ENCODE measurements at places on chromosomes 6 and 20.

GRCh38 chr20:5078399-5078958 lies 41.3 kb downstream of the PCNA start:
- DNase-seq: no peak

- DNase-seq: no peak
These were observed 285.8 kb upstream of the SULF2 start for GRCh38 chr20:48070991-48071652.

- DNase-seq: no peak
These were observed 87.1 kb upstream of the NT5E start for GRCh38 chr6:85362652-85363310.

DNA sequence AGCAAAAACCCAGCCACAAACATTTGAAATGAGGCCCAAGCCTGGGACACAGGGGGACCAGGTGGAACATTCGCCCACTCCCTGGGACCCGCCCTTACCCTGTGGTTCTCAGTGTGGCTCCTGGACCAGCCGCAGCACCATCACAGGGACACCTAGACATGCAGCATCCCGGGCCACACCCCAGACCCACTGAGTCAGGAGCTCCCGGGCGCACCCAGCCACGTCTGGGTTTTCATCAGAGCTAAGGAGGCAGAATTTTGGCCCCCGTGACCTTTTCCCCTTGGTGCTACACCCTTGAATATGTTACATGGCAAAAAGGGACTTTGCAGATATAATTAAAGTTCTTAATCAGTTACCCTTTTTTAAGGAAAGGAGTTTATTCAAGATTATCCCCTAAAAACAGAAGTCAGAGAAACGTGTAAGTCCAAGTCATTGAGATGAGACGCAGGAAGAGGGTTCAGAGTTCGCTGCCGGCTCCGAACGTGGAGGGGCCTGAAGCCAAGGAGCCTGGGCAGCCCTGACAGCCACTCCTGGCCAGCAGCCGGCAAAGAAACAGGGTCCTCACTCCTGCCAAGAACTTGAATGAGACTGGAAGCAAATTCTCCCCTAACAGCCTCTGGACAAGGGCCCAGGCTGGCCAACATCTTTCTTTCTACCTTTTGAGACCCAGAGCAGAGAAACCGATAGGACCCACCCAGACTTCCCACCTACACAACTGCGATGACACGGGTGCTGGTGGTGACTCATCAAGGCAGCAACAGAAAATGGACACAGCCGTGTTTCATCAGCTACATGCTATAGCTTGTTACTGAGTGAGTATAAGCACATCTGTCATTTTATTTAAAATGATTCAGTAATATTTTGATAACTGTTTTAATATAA lies 25.3 kb downstream of the BFSP1 start:
- no peak for DNase-seq

- no peak for DNase-seq
These were observed 58.2 kb downstream of the MOCS1 start for GRCh38 chr6:39876111-39876510.

DNA sequence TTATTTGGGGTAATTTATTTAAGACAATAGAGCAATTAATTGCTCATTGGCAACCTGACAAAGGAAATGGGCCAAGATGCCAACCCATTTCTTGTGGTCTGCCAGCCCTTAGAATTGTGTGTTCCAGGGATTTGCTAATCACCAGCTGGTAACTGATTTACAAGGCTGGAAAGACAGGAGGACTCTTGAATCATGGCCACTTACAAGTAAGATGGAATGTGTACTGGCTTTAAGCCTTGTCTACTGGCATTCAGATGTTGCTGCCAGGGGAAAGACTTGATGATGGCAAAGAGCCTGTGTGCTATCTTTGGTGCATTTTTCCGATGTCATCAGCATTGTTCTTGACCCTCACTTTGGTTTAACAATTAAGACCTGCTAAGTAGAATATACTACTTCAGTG lies 91.0 kb downstream of the BCKDHB start:
- DNase-seq: no peak

- DNase-seq: no peak
These were observed 91.4 kb upstream of the AFDN start for GRCh38 chr6:167735084-167735950.

DNA sequence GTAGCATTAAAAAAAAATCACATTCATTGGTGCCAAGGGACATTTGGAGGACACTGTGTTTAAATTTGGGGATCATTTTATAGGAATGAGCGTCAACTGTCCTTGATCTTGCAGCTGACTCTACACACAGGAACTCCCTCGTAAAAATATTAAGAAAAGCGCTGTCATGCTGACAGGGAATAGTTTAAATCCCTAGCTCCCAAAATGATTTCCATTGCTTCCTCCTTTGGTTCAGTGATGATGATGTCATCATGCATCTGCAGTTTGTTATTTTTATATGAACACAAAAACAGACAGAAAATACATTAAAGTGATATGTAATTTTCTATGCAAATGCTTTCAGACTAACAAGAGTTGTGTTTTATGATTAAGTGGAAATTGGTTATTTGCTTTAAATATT lies 275.6 kb downstream of the BTBD9 start:
- no peak for DNase-seq

DNA sequence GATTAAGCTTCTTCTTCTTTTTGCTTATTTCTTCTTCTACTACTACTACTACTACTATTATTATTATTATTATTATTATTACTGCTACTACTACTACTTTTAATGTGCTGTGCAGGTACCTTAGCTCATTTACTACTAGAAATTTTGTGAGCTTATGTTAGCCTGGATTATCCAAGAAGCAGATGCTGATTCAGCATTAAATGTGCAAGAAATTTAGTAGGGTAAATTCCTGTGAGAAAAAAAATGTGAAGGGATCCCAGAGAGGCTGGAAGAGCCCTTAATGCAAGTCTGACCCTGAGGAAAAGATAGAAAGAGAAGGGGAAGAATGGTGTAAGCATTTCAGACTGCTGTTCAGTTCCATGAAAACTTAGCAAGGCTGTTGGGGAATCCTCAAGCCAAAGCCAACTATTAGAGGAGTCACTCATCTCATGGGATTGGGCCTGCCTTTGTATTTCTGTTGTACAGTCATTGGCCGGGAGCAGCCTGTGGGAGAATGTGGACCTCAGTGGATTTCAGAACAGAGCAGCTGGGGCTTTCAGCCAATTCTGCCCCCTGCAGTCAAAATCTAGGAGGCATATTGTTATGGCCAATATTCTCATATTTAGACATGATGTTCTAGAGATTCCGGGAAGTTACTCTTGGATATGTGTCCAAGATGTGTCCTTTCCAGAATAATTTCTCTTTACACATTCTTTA lies 37.2 kb upstream of the TSPYL1 start:
- no peak for DNase-seq

- no peak for DNase-seq
These were observed 12.8 kb downstream of the SNX14 start for GRCh38 chr6:85580878-85581267.

GRCh38 chr20:62066983-62067433 lies 1.3 kb upstream of the TAF4 start:
- DNase-seq: no peak

- DNase-seq: no peak
These were observed 21.5 kb downstream of the SYNJ2 start for GRCh38 chr6:158002951-158003853.

DNA sequence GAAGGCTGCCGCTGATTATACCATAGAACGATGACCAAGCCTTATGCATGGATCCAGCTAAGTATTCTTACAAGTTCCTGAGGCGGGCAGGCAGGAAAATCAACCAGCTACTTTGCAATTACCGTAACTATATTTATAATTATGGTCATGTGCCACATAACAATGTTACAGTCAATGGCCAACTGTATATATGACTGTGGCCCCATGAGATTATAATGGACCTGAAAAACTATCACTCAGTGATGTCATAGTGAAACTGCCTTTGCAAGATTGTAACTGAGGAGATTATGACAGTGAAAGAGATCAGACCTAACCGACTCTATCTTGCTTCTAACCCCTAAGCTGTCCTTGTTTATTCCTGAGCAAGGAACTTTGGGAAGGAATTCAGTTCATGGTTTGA lies 33.1 kb upstream of the FAM135A start:
- DNase-seq: no peak

- DNase-seq: peak; percentile 3
These were observed 19.0 kb downstream of the PACSIN1 start for GRCh38 chr6:34484899-34485298.

Data from NCI-H345 (cell line).